ENCODE measurements at places on chromosomes 4 and X.

DNA sequence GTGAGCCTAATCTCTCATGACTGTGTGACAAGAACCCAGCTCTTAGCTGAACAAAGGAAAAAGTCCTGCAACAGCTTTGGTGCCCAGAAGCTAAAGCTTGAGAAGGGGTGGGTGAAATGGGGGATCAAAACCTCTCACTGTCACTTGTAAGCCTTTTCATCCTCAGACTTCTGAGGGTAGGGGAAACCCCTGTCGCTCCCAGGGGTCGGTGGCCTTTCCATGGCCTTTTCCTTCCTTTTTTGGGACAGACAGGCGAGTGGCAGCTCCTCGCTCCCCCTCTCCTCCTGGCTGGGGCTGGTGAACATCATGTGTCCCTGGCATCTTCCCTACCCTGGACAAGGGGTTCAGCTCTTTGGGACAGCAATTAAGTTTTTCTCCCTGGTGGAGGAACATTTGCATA is 78.2 kb downstream of the FAM47A start:
- no peak for DNase-seq

DNA sequence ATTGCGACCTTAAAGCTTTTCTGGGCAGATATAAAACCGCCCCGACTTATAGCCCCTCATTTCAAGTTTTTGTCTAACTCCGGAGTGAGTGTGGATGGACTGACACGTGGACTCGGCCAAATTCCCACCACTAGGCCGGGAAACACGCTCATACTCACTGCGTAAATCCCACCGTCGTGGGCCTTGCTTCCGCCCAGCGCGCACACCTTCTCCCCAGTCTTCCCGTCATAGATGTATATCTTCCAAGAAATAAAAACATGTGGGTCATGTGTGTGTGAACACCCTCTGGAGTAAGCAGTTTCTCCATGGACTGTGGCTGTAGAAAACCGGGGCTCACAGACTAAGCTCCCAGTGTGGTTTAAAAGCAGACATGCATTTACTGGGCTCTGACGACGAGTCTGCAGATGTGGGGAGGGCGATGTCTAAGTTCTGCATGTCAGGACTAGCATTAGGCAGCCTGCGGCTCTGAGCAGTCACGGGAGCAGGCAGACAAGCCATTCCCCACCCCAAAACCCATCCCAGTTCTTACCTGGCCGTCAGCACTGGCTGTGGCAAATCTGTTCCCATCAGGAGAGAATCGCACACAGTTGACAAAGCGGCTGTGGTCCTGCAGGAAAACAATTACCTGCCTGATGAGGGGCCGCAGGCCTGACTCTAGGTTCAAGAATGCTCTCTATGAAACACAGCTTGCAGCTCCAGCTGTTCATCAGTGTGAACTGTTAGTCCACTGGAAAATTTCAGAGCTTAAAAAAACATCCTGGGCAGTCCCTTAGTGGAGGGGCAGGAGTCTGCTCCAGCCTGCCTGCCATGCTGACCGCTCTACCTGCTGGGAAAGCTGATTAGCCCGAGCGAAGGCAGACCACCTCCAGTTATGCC is 28.2 kb downstream of the WDR1 start:
- DNase-seq, result no peak

DNA sequence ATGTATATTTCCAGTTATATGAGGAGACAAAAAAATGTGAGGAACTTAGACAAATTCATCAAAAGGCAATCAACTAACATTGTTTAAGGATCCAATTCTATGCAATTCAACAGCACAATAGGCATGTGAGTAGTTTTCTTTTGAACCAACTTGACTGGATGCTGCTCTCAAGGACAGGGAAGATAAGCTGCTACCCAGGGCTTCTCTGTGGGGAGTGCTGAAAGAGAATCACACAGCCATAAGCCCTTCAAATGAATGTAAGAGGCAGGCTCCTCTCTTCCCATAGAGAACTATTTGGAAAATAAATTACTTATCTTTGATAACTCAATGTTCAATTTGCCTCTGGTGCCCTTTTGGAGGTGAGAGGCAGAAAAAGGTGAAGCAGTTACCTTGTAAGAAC is 1413.6 kb downstream of the PCDH7 start:
- no peak for DNase-seq

DNA sequence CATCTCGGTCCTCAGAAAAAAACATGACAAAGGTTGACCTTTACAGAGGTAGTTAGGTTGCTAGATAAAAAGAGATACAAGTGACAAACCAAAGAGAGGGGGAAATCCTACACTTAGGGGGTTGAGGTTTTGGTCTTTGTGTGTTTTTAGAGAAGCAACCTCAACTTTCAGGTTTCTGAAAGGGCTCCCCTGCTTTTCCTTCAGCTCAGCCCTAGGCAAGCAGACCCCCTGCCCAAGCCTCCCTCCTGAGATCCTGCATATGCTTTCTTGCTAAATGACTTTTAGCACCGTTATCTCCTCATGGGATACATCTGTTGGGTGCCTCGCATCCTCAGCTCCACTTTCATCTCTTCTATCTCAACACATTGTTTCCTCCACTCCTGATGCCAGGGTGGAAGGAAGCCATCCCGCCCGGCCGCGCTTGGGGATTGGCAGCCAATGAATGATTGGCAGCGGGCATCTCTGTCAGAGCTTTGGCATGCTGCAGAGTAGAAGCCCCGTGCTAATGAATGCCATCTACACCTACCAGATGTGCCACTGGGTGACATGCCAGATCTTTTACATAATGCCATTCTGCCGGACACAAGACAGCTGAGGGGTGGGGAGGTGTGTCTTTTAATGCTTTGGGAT is 15.0 kb upstream of the PRDM8 start:
- no peak for DNase-seq

DNA sequence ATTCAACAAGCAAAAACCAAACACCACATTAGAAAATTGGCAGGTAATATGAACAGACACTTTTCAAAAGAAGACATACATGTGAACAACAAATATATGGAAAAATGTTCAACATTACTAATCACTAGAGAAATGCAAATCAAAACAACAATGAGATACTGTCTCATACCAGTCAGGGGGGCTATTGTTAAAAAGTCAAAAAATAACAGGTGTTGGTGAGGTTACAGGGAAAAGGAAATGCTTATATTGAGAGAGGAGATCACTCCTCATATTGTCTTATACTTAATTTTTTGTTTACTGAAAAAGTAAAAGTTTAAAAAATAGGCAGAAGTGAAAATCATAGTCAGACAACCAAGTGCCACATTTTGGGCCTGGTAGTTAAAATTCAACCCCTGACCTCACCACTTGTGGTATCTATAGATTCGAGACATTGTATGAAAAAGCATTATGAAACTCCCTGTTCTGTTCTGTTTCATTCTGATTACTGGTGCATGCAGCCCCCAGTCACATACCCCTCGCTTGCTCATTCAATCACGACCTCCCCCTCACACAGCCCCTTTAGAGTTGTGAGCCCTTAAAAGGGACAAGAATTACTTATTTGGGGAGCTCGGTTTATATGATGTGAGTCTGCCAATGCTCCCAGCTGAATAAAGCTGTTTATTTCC is 153.7 kb upstream of the FGF16 start:
- no peak for DNase-seq

GRCh38 chr4:184764601-184765000 is 30.7 kb upstream of the CENPU start:
- DNase-seq, result no peak

GRCh38 chrX:145816601-145817315 is 871 bp upstream of the SLITRK2 start:
- DNase-seq, result no peak

DNA sequence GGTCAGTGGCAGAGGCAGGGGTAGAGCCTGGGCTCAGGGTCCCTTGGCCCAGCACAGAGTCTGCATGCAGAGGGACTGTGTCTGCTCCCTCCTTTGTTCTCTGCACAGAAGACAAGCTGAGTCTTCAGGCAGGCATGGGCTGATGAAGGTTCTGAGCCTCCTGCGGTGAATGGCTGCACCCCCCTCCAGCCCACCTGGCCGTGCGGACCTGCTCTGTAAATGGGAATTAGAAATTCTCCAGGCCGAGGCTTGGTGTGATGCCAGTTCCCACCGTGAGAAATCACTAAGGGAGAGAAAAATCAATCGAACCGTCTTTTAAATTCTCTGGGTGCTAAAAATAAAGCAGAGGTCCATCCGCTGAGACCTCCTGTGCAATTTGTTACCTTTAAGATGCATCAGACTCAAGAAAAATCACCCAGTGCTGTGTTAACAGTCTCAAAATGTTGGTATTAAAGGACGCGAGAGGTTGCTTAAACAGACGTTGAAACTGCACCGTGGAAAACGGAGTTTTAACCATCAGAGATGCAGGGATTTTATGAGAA is 96.0 kb downstream of the WFS1 start:
- no peak for DNase-seq

GRCh38 chr4:118845552-118846050 is 9.7 kb upstream of the SEC24D start:
- DNase-seq, result no peak

Data from GOT3 (cell line).